ENCODE measurements at places on chromosomes 6 and 20.

DNA sequence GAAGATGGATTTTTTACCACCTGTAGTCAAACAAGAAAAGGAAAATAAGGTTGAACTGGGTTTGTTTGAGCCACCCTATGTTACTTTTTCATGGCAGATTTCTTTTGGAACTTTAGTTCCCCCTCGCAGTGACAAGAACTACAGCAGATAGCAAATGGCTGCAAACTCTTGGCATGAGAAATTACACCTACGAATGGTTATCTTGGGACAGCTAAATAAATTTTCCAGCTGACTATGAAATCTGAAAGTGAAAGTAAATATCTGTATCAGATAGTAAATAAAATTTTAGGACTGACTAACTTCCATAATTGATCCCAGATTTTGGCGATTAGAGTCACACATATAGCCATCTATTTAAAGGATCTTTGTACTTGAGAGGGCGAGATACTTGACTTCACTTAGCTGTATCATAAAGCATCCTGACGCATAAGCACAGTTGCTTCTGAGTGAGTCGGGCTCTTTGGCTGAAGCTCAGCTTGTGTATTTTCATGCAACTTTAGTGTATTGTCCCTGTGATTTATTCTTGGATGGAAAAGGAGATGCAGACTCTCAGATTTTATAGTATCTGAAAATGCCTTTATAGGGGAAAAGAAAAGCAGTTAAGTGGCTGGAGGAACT, 125.3 kb upstream of the B3GAT2 start:
- DNase-seq = no peak

DNA sequence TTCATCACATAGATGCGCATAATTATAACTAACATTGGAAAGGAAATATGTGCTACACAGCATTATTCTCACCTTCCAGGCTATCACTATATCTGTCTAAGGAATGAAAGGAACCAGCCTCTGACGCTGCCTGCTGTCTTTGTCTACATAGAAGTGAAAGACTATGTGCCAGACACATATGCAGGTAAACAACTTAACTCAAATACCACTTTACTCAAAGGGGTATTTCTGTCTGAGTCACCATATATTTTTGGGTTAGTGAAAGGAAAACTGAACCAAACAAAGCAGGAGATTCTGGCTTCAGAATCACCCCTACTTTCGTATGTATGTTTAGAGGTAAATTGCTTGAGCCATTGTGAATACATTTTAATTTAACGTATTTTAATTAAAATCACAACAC, 328.6 kb upstream of the PLCB4 start:
- DNase-seq = no peak

DNA sequence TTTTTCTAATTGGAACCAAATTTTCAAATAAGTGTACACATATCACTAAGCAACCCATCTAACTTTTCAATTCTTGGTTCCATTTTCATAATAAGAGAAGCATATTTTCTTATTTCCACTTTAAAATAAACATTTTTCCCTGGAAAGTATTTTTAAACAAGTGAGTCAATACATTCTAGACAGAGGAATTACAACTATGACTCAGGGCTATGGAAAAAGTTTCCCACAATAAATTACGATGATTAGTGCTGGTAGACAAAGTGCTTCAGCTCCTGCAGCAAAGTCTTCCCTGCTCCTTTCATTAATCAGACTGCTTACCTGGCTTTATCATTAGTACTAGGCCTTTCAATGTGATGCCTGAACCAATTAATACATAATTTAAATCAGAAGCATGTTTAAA, 322.5 kb downstream of the HACE1 start:
- DNase-seq = no peak

- no peak for DNase-seq
Measured at GRCh38 chr20:19820555-19821211, 62.6 kb downstream of the RIN2 start.

DNA sequence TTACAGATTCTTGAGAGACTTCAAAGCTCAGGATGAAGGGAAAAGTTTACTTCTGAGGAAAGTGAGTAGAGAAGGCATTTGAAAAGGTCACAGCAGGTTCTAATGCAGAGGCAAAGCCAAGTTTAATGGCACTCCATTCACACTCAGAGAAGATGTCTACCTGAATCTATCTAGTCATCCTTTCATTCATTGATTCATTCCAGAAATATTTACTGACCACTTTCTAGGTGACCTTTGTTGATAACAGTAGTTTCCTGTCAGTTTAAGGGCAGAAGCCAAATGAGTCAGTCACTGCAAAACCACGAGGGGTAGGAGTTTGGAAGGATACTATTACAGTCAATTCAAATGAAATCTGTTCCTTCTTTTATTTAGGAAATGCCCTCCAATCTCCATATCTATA, 30.8 kb downstream of the FBXO5 start:
- no peak for DNase-seq

DNA sequence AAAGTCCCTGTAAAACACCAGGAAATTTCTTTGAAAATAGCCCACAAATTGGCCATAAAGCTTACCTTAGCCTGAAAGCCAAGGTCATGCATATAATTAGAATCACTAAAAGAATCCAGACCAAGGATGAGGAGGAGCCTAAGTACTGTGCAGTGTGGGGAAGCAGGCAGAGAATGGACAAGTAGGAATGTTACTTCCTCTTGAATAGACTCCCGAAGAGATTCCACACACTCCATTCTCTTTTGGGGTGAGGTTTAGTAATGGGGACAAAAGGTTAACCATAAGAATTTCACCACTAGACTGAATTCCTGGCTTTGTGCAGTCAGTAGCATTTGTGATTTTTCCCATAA, 27.5 kb upstream of the MARCKS start:
- DNase-seq = no peak

- no peak for DNase-seq
Measured at GRCh38 chr6:40315060-40315459, 272.1 kb downstream of the LRFN2 start.

- no peak for DNase-seq
Measured at GRCh38 chr6:44068607-44069296, 58.5 kb downstream of the MRPL14 start.

DNA sequence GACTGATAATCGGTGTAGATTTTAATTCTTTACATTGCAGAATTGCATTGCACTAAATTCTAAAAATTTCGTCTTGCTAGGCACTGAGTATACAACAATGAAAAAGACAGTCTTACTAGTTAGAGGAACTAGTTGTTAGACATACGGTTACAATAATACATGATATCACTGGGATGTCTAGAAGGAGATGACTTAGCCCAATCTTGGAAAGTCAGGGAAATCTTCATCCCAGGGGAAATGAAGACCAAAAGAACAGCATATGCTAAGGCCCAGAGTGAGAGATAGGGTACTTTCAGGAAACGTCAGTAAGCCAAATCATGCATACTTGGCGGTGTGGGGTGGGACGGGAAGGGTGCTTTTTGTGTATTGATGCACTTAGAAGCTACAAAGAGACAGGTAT, 901 bp downstream of the CEP57L1 start:
- DNase-seq = no peak

- DNase-seq = no peak
Measured at GRCh38 chr20:23515250-23515939, 24.5 kb downstream of the CST8 start.

GRCh38 chr6:21325201-21325856, 268.2 kb upstream of the SOX4 start:
- DNase-seq = no peak

DNA sequence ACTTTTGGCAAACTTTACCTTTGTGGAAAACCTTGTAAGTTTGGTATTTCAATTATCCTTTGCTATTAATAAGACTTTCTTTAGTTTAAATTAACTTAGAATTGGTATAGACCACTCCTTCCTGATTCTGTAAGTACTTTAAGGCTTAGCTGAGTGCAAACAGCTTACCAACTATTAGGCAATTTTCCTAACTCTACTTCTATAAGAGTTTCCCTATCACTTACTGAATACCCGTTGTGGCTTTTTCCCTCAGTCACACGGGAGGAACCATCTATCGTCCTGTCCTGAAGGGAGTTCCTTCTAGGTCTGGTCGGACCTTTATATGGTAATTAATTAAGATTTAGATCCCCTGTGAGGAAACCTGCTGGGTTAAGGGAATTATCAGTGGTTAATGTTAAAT, 9.6 kb downstream of the SLC35A1 start:
- DNase-seq = no peak

GRCh38 chr6:11366183-11366933, 133.9 kb upstream of the NEDD9 start:
- peak; percentile 47 for DNase-seq

DNA sequence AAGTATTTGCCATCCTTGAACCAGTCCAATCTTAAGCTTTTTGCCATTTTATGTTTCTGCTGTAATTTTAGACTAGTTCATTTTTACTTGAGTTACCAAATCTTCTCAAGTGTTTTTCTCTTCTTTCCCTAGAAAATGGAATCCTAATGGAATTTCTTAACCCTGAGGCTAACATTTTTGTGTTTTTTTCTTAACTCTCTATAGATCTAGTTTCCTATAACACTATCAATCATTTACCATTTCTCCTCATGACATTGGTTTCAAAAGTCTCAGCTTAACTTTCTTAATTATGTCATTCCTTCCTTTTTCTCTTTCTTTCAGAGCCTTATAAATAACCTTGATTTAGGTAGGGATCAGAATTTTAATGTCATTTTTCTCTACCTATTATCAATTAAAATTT, 54.8 kb downstream of the SENP6 start:
- no peak for DNase-seq

DNA sequence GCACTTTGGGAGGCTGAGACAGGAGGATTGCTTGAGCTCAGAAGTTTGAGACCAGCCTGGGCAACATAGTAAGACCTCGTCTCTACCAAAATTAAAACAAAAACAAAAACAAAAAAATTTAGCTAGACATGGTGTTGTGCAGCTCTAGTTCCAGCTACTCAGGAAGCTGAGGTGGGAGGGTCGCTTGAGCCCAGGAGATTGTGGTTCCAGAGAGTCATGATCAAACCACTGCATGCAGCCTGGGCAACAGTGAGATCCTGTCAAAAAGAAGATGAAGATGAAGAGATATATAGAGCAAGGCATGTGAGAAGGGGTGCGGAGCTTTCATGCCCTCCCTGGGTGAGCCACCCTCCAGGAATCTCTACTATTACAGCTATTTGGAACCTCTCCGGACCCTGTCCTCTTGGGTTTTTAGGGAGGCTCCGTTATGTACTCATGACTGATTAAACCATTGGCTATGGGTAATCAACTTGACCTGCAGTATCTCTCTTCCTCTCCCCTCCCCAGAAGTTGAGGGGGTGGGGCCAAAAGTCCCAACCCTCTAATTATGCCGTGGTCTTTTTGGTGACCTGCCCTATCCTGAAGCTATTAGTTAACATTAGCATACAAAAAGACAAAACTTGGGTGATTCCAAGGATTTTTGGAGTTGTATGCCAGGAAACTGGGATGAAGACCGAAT, 9.0 kb downstream of the POLH start:
- no peak for DNase-seq

GRCh38 chr6:142943711-142944123, 1.3 kb downstream of the HIVEP2 start:
- DNase-seq = peak; percentile 50

DNA sequence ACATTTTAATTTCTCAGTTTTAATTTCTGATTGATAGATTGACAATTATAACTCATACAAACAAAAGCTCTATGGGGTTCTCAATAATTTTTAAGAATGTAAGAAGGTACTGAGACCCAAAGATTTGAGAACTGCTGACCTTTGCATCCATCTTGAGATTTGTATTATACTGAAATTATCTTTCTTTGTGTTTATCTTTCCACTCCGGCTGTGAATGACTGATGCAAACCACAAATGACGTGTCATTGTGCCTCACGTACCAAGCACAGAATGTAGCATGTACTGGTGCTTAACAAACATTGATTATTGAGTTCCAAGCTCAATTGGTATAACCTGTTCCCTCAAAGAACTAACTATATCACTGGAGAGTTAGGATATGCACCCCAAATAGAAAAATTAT, 152.1 kb upstream of the SMLR1 start:
- no peak for DNase-seq

- DNase-seq = no peak
Measured at GRCh38 chr6:39057251-39058155, 8.9 kb downstream of the GLP1R start.

GRCh38 chr20:25229486-25230165, 18.3 kb upstream of the PYGB start:
- no peak for DNase-seq

GRCh38 chr6:137661601-137662000, 167.4 kb upstream of the OLIG3 start:
- DNase-seq = peak; percentile 44

DNA sequence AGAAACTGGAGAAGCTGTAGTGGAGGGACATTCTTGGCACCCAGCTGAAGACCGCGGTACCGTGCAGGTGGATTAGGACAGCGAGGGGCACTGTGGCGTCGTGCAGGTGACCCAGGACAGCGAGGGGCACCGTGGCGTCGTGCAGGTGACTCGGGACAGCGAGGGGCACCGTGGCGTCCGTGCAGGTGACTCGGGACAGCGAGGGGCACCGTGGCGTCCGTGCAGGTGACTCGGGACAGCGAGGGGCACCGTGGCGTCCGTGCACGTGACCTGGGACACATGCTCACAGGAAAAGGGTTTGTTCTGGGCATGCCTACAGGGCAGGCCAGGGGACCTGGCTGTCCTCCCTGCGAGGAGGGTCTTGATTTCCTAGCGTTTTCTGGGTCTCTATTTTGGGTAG, 29.2 kb upstream of the SMOC2 start:
- DNase-seq = no peak

DNA sequence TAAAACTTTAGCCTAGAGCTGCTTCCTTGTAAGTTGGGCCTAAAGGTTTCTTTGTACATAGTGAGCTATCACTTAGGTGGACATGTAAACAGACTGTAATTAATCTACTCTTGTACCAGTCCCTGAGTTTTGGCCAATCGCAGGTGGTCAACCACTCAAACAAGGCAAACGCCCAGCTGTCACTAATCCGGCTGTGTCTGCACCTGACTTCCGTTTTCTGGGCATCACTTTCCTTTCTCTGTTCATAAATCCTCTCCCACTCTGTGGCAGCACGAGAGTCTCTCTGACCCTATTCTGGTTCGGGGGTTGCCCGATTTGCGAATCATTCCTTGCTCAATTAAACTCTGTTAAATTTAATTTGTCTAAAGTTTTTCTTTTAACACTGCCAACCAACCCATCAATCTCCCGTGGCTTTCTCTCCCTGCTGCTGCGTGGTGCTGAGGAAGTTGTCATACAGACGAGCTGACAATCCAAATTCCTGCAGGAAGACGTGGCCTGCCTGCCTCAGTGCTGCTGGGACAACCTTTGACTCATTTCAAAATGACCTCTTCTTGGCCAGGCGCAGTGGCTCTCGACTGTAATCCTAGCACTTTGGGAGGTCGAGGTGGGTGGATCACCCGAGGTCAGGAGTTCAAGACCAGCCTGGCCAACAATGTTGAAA, 206.3 kb downstream of the QKI start:
- DNase-seq = no peak

GRCh38 chr20:60428651-60429050, 470.4 kb downstream of the CDH26 start:
- DNase-seq = no peak

DNA sequence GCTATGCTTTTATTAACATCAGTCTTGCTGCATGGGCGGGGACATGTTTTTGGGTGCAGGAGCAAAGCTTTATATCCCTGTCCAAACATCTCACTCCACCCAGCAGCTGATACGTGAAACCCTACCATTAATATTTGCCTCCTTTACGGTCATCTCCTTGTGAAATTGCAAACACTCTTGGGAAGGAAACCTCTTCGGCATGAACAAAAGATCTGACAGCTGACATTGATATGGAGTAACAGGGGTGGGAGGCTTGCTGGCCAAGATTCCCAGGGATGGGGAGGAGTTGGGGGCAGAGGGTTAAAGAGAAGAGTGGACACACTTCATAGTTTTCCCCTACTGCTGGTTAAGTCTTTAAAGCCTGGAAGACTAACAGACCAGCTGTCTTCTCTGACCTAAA, 22.2 kb upstream of the VEGFA start:
- DNase-seq = no peak

Data from activated naive CD8-positive, alpha-beta T cell treated with anti-CD3 and anti-CD28 coated beads, Interleukin-2, amount 50 U/mL, for 24 hours (primary cell).